COR-L47 (cell line): ENCODE measurements at places on chromosomes 3 and 15.
A peak's percentile ranks its signal among the peaks of the same experiment; 100 is the strongest.

DNA sequence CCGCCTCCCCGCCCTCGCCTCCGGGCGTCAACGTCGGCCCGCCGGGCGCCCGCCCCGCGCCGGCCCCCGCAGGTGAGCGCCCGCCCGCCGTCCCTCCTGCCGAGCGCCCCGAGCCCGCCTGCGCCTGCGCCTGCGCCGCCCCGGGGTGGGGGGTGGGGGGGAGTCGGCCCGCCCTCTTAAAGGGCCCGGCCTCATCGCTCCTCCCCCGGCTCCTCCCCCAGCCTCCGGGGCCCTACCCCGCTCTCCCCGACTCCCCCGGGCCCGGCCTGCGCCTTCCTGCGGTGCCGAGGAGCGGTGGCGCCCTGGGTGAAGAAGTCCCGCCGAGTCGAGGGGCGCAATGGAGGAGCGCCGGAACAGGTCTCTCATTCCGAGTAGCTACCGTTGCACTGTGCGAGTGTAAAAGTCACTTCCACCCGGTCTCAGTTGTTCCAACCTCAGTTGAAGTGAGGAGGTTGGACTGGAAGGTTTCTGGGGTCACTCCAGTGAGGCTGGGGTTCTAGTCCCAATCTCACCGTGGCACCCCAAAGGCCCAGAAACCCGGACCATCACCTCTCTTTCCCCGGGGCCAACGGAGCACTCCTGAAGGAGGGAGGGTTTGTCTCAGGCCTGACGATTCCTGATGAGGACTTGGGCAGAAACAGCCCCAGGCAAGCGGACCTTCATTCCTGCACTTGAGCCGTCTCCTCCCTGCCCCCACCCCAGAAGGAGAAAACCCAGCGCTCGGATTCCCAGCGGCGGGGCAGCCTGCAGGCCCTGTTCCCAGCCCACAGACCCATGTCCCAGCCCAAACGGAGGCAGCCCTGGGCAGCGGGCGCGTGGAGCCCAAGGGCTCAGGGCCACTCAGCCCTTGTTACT lies 1.5 kb upstream of the TNK2 start:
- DNase-seq = peak; percentile 78

GRCh38 chr3:166810741-166811445 lies 569.2 kb downstream of the ZBBX start:
- no peak for DNase-seq

- DNase-seq = no peak
Measured at GRCh38 chr15:61527836-61528580, 298.9 kb upstream of the RORA start.

DNA sequence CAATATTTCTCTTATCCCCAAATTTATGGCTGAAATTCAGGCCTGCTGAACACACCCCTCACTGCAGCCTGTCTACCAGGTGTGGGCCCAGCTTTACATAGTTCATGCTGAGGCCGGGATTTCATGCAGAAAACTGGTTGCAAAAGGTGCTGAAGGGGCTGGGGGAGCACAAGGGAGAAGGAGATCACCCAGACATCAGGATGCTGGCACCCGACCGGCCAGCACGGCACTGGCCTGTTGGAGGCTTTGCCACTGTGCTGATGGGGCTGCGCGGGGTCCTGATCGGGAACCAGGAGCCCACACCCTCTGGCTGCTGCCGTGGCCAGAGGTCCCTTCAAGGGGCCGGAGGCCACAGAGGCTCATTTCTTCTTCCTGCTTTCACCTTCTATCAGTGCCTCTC lies 177.9 kb upstream of the C2CD4B start:
- no peak for DNase-seq

DNA sequence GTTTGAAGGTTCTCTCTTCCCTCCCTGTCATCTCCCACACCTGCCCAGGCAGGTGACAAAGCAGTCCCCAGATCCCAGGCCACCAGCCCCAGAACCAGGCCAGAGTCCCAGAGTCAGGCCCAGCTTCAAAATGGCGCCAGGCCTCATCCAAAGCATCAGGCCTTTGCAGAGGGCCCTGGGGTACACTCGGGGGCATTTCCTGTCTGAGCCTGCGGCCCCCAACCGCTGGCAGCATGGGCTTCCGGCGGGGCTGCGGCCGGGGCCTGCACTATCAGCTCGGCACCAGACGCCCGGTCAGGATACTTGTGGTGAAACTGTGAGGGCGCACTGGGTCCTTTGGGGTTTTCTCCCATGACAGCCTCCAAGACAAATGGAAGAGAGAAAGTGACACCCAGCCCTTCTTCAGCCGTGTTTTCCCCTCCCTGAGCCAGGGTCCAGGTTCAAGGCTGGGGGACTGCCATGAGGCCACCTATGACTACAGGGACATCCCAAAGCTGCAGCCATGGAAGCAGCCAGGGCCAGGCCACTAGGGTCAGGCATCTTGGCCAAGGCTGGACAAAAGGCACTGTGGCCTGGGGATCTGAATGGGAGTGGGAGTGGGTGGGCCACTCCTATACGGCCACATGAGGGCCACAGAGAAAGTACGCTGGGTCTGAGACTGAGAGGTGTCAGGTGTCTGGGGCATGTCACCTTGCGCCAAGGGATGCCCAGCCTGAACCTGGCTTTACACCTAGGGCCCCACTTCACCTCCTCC lies 33.9 kb downstream of the RPN1 start:
- DNase-seq = no peak

GRCh38 chr15:77119446-77119845 lies 48.5 kb upstream of the TSPAN3 start:
- DNase-seq = no peak

DNA sequence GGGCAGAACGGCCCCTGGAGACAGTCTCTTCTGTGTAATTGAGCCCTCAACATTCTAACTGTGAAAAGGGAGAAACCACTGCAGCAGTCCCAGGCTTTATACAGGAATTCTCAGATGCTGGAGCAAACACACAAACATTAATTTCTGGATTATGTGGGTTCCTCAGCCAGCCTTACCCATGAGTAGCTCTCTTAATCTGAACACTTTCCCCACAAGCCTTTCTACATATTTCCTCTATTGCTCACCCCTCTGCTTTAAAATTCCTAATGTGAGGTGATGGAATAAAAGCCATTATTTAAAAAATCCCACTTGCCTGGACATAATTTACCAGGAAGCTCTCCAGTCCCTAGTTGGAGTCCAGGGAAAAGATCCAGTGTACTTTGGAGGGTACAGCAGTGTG lies 139.0 kb downstream of the CTNNB1 start:
- no peak for DNase-seq

GRCh38 chr15:35288580-35288979 lies 203.5 kb upstream of the NANOGP8 start:
- DNase-seq = no peak
